MCF 10A (cell line): ENCODE measurements at places on chromosomes 1 and 21. TPM values are rescaled to one million over a fixed set of nuclear protein-coding genes. Genes with fewer than 3 reads are reported as not detected.
A peak's percentile ranks its signal among the peaks of the same experiment; 100 is the strongest.

- DNase-seq, result no peak
Measured at GRCh38 chr1:21349693-21350092, 59.4 kb upstream of the ECE1 start.

RXRG gene
- total RNA-seq, result not detected in 2 replicates

DNA sequence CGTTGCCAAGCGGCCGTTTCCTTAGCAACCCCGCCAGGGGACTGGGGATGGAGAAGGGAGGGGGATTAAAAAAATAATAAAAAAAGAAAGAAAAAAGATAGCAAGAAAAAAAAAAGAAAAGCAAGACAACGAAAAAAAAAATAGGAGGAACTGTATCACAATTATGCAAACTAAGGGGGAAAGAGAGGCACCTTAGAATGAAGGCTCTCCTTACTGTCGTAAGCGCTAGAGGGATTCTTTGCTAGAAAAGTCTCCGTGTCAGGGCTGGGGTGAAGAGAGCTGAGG lies 625 bp upstream of the NEGR1 start:
- DNase-seq, result peak; percentile 51

DNA sequence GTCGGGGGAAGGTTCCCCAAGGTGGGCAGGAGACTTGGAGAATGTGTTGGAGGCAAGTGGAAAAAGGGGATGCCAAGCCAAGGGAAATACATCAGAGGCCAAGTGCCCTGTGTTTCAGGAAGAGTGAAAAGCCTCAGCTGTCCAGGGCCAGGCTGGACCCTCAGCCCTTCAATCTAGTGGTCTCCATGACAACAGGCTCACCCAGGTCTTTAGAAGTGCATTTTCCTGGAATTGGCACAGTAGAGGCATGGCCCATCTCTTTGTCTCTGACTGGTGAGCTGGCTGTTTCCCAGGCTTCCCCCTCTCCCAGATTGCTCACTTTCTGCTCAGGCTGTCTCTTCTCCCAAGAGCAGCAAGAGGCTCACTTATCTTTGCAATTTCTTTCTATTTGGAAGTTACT lies 10.4 kb upstream of the RHBG start:
- no peak for DNase-seq

- DNase-seq, result no peak
Measured at GRCh38 chr1:44962729-44963128, 23.7 kb downstream of the EIF2B3 start.

LCK gene
- total RNA-seq, result not detected in 2 replicates

VAMP3 gene
- total RNA-seq, result 58.6 and 79.6 TPM in 2 replicates

SPRR2G gene
- total RNA-seq, result not detected in 2 replicates

KIRREL1 gene
- 73.6 and 101 TPM in 2 replicates for total RNA-seq

DNA sequence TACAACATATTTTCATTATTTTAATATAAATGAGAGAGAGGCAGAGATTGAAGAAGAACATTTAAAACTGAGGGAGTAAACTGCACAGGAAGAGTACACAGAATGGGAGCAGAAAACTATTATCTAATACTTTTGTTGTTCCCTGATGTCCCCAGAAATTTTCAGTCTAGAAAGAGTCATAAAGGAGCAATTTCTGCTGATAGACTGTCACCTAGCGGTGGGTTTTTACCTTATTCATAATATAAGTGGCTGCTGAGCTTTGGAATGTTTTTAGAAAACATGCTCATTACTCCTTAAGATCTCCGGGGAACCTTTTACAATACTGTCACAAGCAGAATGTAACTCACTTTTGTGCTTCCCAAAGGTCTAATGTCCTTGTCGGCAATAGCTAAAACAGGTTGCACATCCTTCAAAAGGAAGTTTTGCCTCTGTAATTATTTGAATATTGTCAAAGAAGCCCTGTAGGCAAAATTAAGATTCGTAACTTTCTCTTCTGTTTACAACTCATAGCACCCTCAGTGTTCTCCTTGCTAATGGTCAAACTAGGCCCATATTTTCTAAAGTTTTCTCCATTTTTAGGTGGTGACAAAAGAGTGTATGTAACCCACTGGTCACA lies 4.9 kb upstream of the NPL start:
- DNase-seq, result peak; percentile 71

DNA sequence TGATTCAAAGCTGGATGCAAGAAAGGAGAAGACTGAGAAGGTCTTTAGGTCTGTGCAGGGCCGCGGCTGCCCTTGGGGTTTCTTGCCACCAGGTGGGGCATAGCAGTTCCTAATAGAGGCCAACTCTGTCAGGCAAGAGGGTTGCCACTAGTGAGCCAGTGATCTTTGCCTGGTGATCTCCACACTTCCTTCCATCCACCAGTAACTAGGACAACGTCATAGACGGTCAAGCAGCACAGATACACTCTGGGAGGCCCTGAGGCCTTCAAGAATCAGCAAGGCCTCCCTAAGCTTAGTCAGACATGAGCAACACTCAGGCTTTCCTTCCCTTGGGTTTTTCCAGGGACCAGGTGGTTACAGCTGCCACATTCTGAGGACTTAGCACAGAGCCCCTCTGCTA lies 32.9 kb upstream of the ATP2B4 start:
- DNase-seq, result peak; percentile 54

GRCh38 chr1:239930686-239931262 lies 160.9 kb upstream of the FMN2 start:
- DNase-seq, result peak; percentile 61

DNA sequence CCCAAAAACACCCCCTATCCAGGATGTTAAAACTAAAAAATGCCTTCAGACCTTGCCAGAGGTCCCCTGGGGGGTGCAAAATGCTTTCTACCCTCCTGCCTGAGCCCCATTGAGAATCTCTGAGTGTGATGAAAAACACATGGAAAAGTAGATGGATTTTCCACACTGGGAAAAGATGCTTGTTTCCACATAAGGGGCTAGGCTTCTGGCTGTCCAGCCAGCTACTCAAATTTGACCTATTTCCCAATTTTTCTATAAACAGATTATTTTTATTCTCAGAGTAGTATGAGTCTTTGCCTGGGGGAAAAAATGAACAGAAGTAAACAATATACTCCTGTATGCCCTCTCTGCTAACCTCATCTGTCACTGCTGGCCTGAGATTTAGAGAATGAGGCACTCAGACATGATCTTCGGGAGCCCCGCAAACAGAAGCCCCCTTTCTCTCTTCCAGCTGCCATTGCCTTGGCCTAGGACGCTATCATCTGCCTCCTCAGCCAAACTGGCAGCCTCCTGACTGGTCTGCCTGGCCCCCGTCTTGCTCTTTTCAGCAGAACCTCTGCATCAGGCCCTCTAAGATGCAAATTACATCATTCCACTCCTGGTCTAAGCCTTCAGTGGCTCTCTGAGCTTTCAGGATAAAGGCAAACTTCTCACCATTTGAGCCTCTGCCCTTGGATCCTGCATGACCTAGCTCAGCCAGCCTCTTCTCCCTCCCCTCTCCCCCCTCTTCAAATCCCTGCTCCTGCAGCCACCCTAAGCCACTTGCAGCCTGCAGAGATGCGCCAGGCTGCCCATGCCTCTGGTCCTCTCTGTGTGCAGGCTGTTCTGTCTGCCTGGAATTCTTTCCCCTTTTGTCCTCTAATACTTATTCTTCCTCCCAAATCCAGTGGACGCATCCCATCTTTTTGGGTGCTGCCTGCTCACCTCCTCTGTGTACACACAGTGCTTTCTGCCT lies 39.7 kb upstream of the TMEM125 start:
- no peak for DNase-seq

GRCh38 chr1:245325922-245326795 lies 171.4 kb downstream of the KIF26B start:
- DNase-seq, result no peak

CADM3 gene
- 207 and 222 TPM in 2 replicates for total RNA-seq

KCNC4 gene
- 1.1 and 1.3 TPM in 2 replicates for total RNA-seq

- peak; percentile 34 for DNase-seq
Measured at GRCh38 chr1:27931759-27932158, 3.0 kb upstream of the SMPDL3B start.

DNA sequence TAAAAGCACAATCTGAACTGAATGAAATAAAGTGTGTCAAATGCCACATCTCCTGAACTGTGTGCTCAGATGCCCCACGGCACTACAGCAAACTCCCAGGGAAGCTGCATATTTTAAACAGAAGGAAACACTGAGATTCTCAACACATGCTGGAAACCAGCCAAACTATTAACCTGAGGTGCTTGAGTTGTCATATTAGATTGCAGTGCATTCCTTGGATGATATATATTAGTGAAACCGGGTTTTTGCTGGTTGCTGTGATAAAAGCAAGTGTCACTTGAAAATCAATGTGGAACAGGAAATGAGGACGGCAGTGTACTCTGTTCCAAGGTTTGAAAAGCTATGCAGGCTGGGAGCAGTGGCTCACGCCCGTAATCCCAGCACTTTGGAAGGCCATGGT lies 8.7 kb downstream of the SYNJ1 start:
- no peak for DNase-seq

GRCh38 chr21:34874684-34875513 lies 174.2 kb downstream of the RUNX1 start:
- DNase-seq, result no peak

LEPR gene
- 12.2 and 16.6 TPM in 2 replicates for total RNA-seq

- DNase-seq, result peak; percentile 61
Measured at GRCh38 chr1:175887981-175888428, 144.6 kb upstream of the TNR start.

GRCh38 chr1:246302711-246303317 lies 204.3 kb downstream of the SMYD3 start:
- DNase-seq, result no peak

S100B gene
- total RNA-seq, result not detected in 2 replicates

GRCh38 chr1:14602136-14602535 lies 3.7 kb downstream of the KAZN start:
- DNase-seq, result peak; percentile 15

PRKAA2 gene
- total RNA-seq, result 0.72 and 1.0 TPM in 2 replicates

KCNJ9 gene
- 0.07 TPM in 1 of 2 replicates, not detected in the other for total RNA-seq

LRRC39 gene
- 0.65 and 0.74 TPM in 2 replicates for total RNA-seq

ZBTB37 gene
- 12.8 and 15.2 TPM in 2 replicates for total RNA-seq

GRCh38 chr1:5340560-5341130 lies 651.6 kb downstream of the NPHP4 start:
- no peak for DNase-seq

RPTN gene
- total RNA-seq, result not detected in 2 replicates

GRCh38 chr1:78142736-78143135 lies 97.0 kb downstream of the GIPC2 start:
- no peak for DNase-seq

PGD gene
- 56.4 and 70.6 TPM in 2 replicates for total RNA-seq

CLEC20A gene
- not detected in 2 replicates for total RNA-seq

C1orf146 gene
- not detected in 2 replicates for total RNA-seq

TTC34 gene
- 0.47 and 0.86 TPM in 2 replicates for total RNA-seq

PIAS3 gene
- total RNA-seq, result 34.3 and 36.9 TPM in 2 replicates

VSIG8 gene
- not detected in 2 replicates for total RNA-seq

DNA sequence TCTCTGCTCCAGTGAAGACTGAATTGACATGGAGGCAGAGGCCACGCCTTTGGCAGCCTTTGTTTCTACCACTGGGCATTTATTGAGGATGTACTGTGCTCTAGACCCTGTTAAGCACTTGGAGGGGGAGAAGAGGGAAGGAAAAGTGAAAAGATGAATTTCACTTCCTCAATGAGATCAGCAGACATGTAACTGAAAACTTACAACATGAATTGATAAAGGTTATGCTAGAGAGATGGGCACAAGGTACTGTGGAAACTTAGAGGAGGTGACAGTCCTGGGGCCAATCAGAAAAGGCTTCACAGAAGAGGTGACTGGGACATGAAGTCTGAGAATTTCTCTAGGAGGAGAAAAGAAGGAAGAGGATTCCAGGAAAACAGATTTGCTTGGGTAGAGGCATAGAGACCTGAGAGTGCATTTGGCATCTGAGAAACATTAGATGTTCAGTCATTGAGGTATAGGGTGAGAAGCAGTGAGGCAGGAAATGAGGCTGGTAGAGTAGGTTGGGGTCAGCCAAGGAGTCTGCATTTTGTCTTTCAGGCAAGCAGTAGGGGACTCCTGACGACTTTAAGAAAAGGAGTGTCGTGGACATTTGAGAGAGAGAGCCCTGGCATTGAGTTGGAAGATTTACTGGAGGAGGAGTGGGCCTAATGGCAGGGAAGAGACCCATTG lies 113.0 kb downstream of the SYT2 start:
- no peak for DNase-seq

GBP5 gene
- total RNA-seq, result not detected in 2 replicates

AQP10 gene
- not detected in 2 replicates for total RNA-seq

KRTAP13-2 gene
- total RNA-seq, result not detected in 2 replicates

DNA sequence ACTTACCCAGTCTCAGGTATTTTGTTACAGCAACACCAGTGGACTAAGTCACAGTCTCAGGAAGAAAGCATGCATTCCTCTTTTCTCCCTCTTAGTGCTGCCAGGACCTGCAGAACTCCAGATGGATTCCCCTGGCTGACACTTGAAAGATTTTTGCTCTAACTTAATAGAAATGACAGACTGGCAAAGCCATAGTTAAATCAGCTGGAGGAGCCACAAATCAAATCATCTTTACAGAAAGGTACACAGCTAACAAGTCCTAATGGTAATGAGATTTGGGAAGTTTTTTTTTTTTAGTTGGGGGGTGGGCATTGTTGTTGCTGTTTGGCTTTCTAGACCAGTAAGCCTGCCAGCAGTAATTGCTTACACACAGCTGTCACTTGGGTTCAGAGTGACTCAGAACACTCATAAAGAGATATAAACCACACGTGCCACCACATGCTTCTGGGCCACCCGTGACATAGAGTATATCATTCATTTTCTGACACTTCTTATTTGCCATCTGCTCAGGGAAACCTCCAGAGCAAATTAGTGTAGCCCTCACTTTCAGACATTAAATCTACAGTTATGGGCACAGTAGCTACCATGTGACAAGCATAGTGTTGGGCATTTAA lies 72.4 kb downstream of the FH start:
- DNase-seq, result no peak

DNA sequence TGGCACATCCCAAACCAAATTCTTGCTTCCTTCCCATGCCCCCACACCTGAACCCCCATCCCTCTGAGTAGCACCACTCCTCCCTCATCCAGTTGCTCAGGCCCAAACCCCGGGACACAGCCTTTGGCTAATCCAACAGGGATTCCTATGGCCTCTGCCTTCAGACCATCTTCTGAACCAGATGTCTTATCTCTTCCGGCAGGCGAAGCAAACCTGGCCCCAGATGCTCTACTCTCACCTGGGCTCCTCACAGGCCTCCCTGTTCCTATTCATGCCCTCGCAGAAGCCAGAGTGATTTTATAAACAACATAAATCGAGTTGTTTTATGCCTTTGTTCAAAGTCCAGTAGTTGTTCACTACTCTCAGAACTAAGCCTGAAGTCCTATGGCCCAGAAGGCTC lies 12.5 kb upstream of the KCNA2 start:
- no peak for DNase-seq
